ENCODE measurements at places on chromosomes 6 and 20. TPM values are rescaled to one million over a fixed set of nuclear protein-coding genes. Genes with fewer than 3 reads are reported as not detected.
A peak's percentile ranks its signal among the peaks of the same experiment; 100 is the strongest.

The NKX2-2 gene
- not detected for total RNA-seq

The MRAP2 gene
- 1.8 TPM for total RNA-seq

The MEI4 gene
- 0.07 TPM for total RNA-seq

The MYB gene
- total RNA-seq = 1.9 TPM

GRCh38 chr20:44198872-44199271, 11.7 kb downstream of the OSER1 start:
- DNase-seq = no peak

- DNase-seq = peak; percentile 16
Observed at GRCh38 chr20:61960836-61961235, 104.8 kb downstream of the TAF4 start.

The SLC17A3 gene
- total RNA-seq = 0.93 TPM

DNA sequence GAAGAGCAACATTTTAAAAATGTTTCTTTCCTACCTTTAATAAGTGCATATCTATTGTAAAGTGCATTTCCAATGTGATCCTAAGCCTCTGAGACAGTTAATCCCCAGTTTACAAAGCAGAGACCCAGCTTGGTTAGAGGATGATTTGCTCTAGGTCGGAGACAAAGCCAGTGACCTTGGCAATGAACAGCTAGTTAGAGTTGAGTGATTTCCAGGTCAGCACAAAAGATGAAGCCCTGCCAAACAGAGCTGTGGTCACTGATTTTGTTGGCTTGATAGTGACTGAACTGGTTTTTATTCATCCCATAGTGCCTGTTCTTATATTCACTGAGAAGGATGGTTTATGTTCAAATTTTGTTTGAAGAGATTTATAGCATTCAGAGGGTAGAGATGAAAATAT, 56.6 kb upstream of the CD83 start:
- no peak for DNase-seq

GRCh38 chr6:52654592-52654991, 16.3 kb upstream of the TMEM14A start:
- DNase-seq = no peak

DNA sequence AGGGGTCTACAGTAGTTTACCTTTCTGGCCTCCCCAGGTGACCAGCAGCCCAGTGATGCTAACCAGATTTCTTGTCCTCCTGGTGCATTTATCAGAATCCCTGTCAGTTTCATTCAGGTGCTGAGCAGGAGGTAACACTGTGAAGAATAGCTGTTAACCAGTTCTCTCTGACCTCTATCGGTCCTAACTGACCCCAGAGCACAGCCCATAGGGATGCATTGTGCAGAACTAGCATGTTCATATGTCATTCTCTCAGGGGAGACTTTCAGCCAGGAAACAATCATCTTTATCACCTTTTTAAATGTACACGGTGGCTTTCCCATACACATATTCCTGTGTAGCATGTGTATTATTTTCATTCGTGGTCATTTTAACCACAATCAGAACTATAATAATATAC, 49.9 kb downstream of the CNR1 start:
- no peak for DNase-seq

DNA sequence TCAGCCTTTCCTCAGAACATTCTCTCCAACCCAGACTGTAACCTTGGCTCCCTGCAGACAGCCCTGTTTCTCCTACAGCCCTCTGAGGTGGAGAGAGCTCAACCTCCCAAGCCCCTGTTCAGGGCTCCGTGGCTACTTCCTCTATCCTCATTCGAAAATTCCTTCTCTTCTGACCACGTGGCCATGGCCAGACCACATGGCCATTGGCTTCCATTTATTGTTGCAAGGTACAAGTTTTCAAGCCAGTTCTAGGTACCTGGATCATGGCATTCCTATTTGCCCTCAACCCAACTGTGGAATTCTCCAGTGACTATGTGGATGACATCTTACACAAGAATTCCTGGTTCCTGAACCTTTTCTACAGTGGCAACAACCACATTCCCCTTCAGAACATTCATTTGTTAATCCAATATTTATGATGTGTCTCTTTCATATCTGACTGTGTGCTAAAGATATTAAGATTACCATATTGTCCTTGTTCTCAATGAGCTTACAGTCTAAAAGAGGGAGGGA, 161.9 kb downstream of the GMPR start:
- no peak for DNase-seq

The SLC2A10 gene
- total RNA-seq = 27.7 TPM

- no peak for DNase-seq
Observed at GRCh38 chr6:63792736-63793464, 157.3 kb downstream of the PHF3 start.

The EPPIN gene
- total RNA-seq = not detected

DNA sequence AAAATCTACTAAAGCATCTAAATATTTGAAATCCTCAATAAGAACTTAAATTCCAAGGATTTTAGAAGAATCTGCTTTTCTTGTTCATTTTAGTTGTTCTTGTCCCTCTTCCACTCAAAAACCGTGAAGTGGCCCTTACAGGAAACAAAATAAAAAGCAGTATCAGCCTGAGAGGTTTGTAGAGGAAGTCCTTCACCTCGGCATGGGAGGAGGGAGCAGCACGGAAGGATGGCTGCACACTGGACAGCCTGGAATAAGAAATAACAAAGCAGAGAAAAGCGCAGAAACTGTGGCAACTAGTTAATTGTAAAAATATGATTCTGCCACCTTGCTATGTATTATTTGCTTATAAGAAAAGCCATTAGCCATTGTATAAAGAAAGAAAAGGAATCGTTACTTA, 46.1 kb downstream of the RALGAPA2 start:
- no peak for DNase-seq

DNA sequence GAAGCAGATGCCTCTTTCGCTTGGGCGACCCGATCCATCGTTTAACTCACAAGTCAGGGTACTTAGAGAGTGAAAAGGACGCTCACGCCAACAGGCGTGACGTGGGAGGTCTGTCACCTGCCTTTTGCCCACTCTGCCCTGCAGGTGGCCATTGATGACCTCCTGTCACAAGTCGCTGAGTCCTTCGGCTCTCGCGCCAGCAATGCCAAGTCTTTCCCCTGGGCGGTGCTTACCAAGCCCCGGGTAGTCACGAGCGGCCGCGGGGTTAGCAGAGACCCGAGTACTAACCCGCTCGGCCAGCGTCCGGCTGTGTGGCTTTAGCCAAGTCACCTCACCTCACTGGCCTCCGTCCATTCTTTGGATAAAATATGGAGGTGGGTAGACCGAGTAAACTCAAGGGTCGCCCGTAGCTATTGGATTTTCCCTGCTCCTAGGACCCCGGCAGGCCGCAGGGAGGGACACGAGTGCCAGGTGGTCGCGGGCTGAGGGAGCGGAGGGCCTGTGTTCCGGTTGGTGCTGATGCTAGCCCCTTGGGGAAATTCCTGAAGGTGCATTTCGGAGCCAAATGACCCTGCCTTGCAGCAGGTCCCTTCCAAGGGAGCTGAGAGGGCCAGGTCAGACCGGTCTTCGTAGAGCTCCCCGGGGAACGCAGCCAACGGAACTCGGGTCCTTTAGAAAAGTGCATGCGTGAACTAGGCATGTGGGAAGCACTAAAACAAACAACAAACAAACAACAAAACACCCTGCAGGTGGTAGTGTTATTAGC, 668 bp downstream of the PKIB start:
- DNase-seq = no peak

GRCh38 chr6:47064274-47064673, 22.1 kb upstream of the ADGRF1 start:
- no peak for DNase-seq

Data from ovary (tissue), 10 donors.